ENCODE measurements at places on chromosomes 7 and 10. TPM values are rescaled to one million over a fixed set of nuclear protein-coding genes. Genes with fewer than 3 reads are reported as not detected.

Gene GIMAP8
- total RNA-seq = not detected

Gene FZD1
- total RNA-seq = 0.80 TPM

Gene C7orf57
- not detected for total RNA-seq

Gene RARRES2
- total RNA-seq = 94.6 TPM

Gene ELFN1
- total RNA-seq = 0.18 TPM

Gene DLX6
- total RNA-seq = 4.5 TPM

Gene LIPJ
- total RNA-seq = not detected

Gene FAM25C
- total RNA-seq = not detected

Gene ANXA8L1
- not detected for total RNA-seq

Gene ANKRD22
- total RNA-seq = not detected

Gene BMPR1A
- 42.3 TPM for total RNA-seq

Gene FBXO24
- total RNA-seq = 0.20 TPM

Gene CYTH3
- total RNA-seq = 3.8 TPM

Gene GNAT3
- total RNA-seq = not detected

Gene CYP3A7
- 6.4 TPM for total RNA-seq

Gene EBLN1
- not detected for total RNA-seq

Gene LIPK
- total RNA-seq = not detected

Gene SH2D4B
- not detected for total RNA-seq

Gene OPALIN
- not detected for total RNA-seq

Gene EVX1
- not detected for total RNA-seq

Gene LRRTM3
- total RNA-seq = not detected

Gene DGKI
- total RNA-seq = not detected

Gene PSPH
- 124 TPM for total RNA-seq

Gene CTNNA3
- not detected for total RNA-seq

Gene STEAP1B
- not detected for total RNA-seq

Gene SEMA3D
- not detected for total RNA-seq

Gene PLEKHS1
- total RNA-seq = not detected

Gene ADAMTS14
- total RNA-seq = not detected

Gene CLDN3
- 0.31 TPM for total RNA-seq

Gene ATG9B
- not detected for total RNA-seq

Gene CPXM2
- not detected for total RNA-seq

Gene PON2
- 202 TPM for total RNA-seq

Gene GHRHR
- total RNA-seq = not detected

Gene KIAA1549
- total RNA-seq = 1.8 TPM

Gene TMEM196
- not detected for total RNA-seq

Gene ARL5B
- 50.9 TPM for total RNA-seq

Gene HDAC9
- 0.06 TPM for total RNA-seq

Gene KLHDC10
- total RNA-seq = 21.6 TPM

Gene NUDT13
- 4.2 TPM for total RNA-seq

Gene TFR2
- 36.9 TPM for total RNA-seq

Gene PPRC1
- 19.0 TPM for total RNA-seq

Gene HOXA10
- total RNA-seq = not detected

Gene PRPS1L1
- total RNA-seq = not detected

Gene ANKRD30A
- not detected for total RNA-seq

Gene HHEX
- 46.3 TPM for total RNA-seq

Gene PHKG1
- 0.44 TPM for total RNA-seq

Gene LRRC18
- not detected for total RNA-seq

Gene CAV2
- 0.09 TPM for total RNA-seq

Gene CYP2C8
- total RNA-seq = 0.09 TPM

Gene IQUB
- total RNA-seq = 0.07 TPM

Gene PAPOLB
- total RNA-seq = not detected

Gene CYP26A1
- total RNA-seq = not detected

Gene GBF1
- total RNA-seq = 28.7 TPM

Gene TUBB8
- 0.31 TPM for total RNA-seq
